Foreskin keratinocyte (primary cell): ENCODE measurements at places on chromosomes 2 and 18. TPM values are rescaled to one million over a fixed set of nuclear protein-coding genes. Genes with fewer than 3 reads are reported as not detected.
A peak's percentile ranks its signal among the peaks of the same experiment; 100 is the strongest.

DNA sequence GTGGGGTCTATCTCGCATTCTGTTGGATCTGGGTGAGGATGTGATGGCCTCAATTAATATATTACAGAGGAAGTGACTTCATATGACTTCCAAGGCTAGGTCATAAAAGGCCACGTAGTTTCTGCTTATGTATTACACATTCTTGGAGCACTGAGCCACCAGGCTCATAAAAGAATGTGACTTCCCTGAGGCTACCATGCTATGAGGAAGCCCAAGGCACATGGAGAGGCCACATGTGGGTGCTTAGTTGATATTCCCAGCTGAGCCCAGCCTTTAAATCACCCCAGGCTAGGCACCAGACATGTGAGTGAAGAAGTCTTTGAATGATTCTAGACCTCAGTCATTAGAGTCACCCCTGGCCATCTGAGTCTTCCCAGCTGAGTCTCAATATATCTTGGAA lies 13.3 kb upstream of the REEP1 start:
- peak; percentile 35 for DNase-seq

DNA sequence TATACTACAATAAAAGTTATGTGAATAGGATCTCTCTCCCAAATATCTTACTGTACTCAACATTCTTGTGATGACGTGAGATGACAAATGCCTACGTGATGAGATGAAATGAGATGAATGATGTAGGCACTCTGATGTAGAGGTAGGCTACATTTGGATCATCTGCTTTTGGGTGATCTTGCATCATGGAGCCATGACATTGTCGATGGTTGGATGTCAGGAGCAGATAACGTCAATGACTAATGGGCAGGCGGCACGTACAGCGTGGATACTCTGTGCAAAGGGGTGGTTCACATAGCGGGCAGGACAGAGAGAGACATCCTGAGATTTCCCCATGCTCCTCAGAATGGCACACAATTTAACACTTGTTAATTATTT lies 40.8 kb upstream of the PPP1R1C start:
- no peak for DNase-seq

VAMP5 gene
- 5.3 and 6.3 TPM in 2 replicates for polyA plus RNA-seq

FAM228A gene
- 0.67 and 0.73 TPM in 2 replicates for polyA plus RNA-seq

GRCh38 chr2:233011702-233012131 lies 1.3 kb downstream of the NGEF start:
- no peak for DNase-seq

GRCh38 chr2:11754700-11755015 lies 8.2 kb downstream of the LPIN1 start:
- no peak for DNase-seq

DNA sequence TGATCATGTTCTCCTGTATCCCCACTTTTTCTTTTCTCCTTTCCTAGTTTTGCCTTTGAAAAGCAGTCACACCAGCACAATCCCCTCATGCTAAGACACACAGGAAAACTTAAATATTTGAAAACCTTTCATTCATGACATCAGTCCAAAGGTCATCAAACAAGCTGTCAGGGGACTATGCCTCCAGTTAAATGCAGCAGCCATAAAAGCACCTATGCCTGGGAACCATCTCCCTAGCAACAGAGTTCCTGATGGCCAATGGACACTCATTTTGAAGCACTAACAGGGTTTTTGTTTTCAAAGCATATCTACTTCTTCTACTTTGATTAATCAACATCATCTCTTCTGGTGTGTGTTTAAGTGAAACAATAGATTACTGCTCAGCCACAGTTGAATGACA lies 286.4 kb upstream of the PARD3B start:
- no peak for DNase-seq

DNA sequence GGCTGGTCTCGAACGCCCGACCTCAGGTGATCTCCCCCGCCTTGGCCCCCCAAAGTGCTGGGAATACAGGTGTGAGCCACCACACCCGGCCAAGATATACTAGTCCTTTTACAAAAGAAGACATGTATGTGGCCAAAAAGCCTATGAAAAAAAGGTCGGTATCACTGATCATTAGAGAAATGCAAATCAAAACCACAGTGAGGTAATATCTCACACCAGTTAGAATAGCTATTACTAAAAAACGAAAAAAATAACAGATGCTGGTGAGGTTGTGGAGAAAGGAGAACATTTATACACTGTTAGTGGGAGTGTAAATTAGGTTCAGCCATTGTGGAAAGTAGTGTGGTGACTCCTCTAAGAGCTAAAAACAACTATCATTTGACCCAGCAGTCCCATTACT lies 26.4 kb downstream of the KLHL23 start:
- no peak for DNase-seq

DNA sequence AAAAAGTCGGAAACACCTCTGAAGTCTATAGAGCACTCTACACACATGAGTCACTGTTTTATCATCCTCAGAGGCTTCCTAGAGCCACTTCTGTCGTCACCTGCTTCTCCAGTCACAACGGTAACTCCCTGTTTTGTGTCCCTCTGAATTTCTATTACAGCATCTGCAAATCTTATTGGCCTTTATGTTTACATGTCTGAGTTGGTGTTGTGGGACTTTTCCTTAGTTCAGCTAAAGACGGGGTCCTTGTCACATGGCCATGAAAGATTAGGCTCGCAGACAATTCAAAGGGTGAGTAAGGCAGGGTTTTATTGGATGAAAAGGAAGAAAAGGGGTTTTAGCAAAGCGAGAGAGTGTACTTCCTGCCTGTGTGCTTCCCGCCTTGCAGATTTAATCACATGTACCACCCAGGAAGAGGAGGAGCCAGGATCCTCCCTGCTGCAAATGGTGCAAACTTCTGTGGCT lies 185.6 kb downstream of the LPIN1 start:
- no peak for DNase-seq

CXCR4 gene
- not detected in 2 replicates for polyA plus RNA-seq

TEX44 gene
- not detected in 2 replicates for polyA plus RNA-seq

- no peak for DNase-seq
Measured at GRCh38 chr2:130304726-130305125, 38.0 kb upstream of the IMP4 start.

- DNase-seq = no peak
Measured at GRCh38 chr2:119746836-119747686, 12.7 kb upstream of the PTPN4 start.

DPYSL5 gene
- polyA plus RNA-seq = not detected in 2 replicates

DNA sequence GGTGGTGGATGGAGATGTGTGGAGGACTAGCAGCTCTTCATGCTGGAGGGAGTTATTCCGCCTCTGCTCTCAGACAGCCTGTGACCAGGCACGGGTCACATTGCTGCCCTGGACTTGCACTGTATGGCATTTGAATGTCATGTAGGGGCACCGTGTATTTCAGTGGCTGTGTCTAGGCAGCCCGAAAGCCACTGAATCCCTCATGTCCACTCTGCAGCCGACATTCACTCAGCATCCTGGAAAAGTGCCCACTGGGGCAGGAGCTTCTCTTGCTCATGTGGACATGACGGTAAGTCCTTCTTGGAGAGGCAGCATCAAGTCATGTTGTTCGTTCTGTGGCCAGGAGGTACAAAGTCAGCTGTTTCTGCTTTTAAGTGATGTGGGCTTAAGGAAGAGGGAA lies 127.9 kb downstream of the SH3RF3 start:
- no peak for DNase-seq

DNA sequence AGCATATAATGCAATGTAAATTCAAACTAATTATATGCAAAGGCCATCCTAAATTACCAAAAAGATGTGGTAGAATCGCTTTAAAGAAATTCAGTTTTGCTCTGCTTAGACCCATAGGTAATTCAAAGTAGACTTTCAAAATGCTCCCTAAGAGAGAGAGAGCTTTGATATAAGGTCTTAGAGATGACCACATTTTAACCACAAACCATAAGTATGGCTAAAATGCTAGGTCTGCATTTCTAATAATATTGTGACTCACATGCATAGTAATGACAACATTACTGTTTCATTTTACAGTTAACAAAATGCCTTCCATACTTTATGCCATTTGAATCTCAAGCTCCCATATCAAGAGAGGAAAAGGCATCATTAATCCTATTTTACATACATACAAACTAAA lies 144.5 kb downstream of the RAD51AP2 start:
- peak; percentile 57 for DNase-seq

GRCh38 chr2:127654084-127654837 lies 8.3 kb downstream of the GPR17 start:
- no peak for DNase-seq

ACADL gene
- 0.08 TPM in 2 replicates for polyA plus RNA-seq

DNA sequence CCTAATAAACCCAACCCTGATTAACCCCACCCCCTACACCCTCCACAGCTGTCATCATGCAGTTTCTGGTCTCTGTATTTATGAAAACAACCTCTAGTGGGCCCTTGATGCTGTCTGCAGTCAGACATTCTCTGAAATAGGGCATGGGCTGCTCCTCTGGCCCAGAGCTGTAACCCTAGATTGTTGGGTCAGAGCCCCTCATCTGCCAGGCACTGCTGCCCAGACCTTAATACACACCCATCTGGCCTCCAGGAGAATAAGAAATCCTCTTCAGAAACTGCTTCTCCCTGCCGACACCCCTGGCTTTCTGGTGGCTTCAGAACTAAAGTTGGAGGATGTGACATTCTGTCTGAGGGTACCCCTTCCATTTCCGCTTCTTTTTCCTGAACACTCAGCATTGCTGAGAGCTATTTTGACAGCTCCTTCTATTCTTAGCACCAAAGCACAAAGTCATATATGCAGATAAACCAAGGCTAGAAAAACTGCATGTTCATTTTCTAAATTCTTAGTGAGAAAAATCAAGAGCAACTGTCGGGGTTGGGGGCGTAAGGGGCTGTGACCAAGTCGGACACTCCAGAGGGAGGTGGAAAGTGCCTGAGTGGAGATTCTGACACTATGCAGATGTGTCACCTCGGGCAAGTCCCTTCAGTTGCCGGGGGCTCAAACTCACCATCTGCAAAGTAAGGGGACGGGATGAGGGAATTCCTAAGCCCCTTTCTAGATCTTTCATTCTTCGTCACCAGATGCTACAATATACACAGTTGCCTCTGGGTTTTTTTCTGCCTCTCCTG lies 28.7 kb downstream of the SRSF7 start:
- DNase-seq = no peak

- DNase-seq = peak; percentile 70
Measured at GRCh38 chr18:59957957-59958356, 58.2 kb downstream of the PMAIP1 start.

SERPINB3 gene
- polyA plus RNA-seq = 0.49 and 0.58 TPM in 2 replicates

SLC8A1 gene
- 0.64 and 0.96 TPM in 2 replicates for polyA plus RNA-seq

DNA sequence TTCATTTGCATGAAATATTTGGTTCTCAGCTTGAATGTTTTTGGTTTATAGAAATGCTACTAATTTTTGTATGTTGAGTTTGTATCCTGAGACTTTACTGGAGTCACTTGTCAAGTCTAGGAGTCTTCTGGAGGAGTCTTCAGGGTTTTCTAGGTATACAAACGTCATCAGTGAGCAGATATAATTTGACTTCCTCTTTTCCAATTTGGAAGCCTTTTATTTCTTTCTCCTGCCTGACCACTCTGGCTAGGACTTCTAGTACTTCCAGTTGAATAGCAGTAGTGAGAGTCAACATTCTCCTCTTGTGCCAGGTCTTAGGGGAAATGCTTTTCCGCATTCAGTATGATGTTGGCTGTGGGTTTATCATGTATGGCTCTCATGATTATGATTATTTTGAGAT lies 55.4 kb upstream of the THUMPD2 start:
- DNase-seq = no peak

DNA sequence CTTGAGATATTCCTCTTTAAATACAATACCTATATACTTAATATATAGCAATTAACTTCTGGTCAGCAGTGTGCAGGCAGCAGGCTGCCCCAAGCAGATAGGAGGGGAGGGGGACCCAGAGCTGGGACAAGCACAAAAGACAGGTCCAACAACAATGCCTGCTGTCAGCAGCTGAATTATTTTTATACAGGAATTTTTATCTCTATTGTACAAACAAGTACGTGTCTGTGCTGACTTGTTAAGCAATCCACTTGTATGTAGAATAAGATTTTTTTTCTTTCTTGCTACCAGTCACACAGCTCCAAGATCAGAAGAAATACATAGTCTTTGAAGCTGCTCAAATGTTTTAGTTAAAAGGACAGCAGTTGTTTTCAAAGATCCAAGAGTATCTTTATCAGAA lies 16.7 kb downstream of the BCL11A start:
- DNase-seq = peak; percentile 70

- DNase-seq = no peak
Measured at GRCh38 chr18:79372991-79373390, 22.7 kb upstream of the NFATC1 start.

PCARE gene
- polyA plus RNA-seq = not detected in 2 replicates

- no peak for DNase-seq
Measured at GRCh38 chr2:64823794-64824193, 165.4 kb upstream of the SLC1A4 start.

DNA sequence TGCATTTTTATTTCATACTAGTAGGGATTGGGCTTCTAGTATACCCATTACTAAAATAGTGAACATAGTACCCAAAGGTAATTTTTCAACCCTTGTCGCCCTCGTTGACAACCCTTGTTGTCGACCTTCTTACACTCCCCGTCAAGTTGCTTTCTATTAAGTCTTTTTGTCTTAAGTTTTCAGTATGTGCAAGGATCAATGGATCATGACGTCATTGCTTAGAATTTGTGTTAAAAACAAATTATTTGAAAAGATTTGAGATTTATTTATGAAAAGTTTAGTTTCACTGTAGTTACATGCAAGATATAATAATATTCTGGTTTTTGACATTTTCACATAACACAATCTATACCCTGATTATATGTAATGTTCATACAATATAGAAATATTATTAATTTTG lies 110.4 kb downstream of the CBLN2 start:
- no peak for DNase-seq

DNA sequence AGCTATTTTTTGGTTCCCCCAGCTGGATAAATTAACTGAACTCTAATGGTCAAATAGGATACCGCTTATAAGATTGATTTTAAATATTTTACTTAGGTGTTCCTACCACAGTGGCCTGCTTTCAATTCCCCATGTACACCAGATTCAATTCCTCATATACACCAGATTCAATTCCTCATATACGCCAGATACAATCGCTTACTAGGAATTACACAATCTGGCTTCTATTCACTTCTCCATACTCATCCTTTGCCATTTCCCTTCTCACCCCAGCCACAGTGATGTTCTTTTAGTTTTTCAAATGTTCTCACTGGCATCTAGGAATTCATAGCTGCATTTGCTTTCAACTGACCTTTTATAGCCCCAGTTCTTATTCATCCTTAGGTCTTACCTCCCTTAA lies 66.5 kb downstream of the SLC40A1 start:
- no peak for DNase-seq

- DNase-seq = no peak
Measured at GRCh38 chr2:210752532-210752931, 196.1 kb downstream of the CPS1 start.

- peak; percentile 7 for DNase-seq
Measured at GRCh38 chr2:169397697-169398096, 35.4 kb upstream of the LRP2 start.

SERPINB11 gene
- polyA plus RNA-seq = not detected in 2 replicates

DNA sequence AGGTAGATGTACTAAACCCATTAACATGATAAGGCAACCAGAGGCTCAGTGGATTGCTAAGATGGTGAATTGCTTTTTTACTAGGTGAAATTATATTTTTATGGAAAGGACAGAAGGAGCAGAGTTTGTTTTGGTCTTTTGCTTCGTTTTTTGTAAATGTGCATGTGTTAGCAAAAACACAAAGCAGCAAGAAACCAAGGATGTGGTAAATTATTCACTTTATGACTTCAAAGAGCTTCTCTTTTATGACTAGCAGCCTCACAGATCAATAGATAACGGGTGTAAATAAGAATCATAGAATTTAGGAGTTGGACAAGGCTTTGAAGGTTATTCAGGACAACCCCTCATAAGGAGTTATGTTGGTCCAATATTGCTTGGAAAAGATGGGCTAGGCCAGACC lies 615.0 kb downstream of the DPP10 start:
- DNase-seq = no peak

GRCh38 chr2:10887476-10887875 lies 24.3 kb upstream of the KCNF1 start:
- DNase-seq = no peak
